ENCODE measurements at places on chromosomes 1 and 21. TPM values are rescaled to one million over a fixed set of nuclear protein-coding genes. Genes with fewer than 3 reads are reported as not detected.

The APCS gene
- not detected for total RNA-seq

The KRTAP12-3 gene
- not detected for total RNA-seq

The KLHL20 gene
- total RNA-seq, result 27.7 TPM

The DBT gene
- 2.8 TPM for total RNA-seq

The ADORA1 gene
- not detected for total RNA-seq

The OR2L5 gene
- not detected for total RNA-seq

The SPRR2G gene
- total RNA-seq, result not detected

The LRRC38 gene
- total RNA-seq, result 0.13 TPM

The PER3 gene
- 2.1 TPM for total RNA-seq

The ASAP3 gene
- total RNA-seq, result 3.6 TPM

The REN gene
- total RNA-seq, result not detected

The OLIG2 gene
- total RNA-seq, result not detected

The USH2A gene
- not detected for total RNA-seq

The SLC19A2 gene
- total RNA-seq, result 2.4 TPM

The TDRD10 gene
- total RNA-seq, result 7.2 TPM

The TMPRSS2 gene
- total RNA-seq, result not detected

The SLC45A1 gene
- total RNA-seq, result 1.1 TPM

The OR2T1 gene
- total RNA-seq, result not detected

The KCNN3 gene
- 1.8 TPM for total RNA-seq

The WNT9A gene
- 0.76 TPM for total RNA-seq

The SH2D5 gene
- 0.26 TPM for total RNA-seq

The LINGO4 gene
- total RNA-seq, result not detected

The DDR2 gene
- total RNA-seq, result 2.1 TPM

The MCOLN3 gene
- not detected for total RNA-seq

The S100A14 gene
- total RNA-seq, result 0.51 TPM

All from dermis microvascular lymphatic vessel endothelial cell (primary cell).